ENCODE measurements at places on chromosomes 4 and X.

DNA sequence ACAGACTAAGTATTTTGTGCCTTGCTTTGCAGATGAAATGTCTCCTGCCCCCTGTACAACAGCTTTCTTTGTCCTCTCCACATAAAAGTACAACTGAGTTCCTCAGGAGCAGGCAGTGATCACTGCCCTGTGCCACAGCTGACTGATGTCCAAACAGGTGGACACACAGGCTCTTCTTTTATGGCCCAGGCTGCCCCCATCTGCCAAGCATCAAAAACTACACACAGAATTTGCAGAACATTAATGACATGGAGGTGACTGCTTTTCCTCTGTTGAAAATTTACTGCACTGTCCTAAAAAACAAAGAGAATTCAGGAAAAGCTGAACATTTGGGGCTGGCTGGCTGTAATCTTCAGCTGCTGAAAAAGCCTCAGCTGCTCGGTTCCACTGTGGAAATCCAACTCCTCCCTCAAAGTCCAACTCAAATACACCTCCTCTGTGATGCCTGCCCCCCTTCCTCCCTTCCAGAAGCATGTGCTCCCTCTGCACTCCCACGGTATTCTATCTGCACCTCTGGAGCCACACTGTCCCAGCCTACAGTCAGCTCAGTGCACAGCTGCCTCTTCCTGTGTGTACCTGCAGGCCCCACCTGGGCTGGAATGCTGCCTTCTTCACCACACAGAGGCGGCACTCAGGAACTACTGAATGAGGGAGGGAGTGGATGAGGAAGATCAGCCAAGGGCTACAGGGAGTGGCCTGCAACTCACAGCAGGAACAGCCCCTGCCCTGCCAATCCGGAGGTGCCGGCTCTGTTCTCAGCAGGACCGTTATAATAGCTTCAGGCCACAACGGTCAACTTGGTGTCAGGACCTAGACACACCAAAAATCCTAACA is 10.3 kb downstream of the AFAP1 start:
- DNase-seq: peak; percentile 61

- DNase-seq: no peak
Observed at GRCh38 chrX:32741910-32742309, 469.4 kb downstream of the DMD start.

GRCh38 chrX:120281761-120282160 is 29.5 kb downstream of the TMEM255A start:
- DNase-seq: no peak

GRCh38 chrX:153765138-153766079 is 1.4 kb downstream of the PLXNB3 start:
- no peak for DNase-seq

GRCh38 chr4:138558886-138559285 is 316.7 kb upstream of the SLC7A11 start:
- DNase-seq: no peak

GRCh38 chr4:184477201-184477999 is 3.0 kb upstream of the IRF2 start:
- DNase-seq: no peak

DNA sequence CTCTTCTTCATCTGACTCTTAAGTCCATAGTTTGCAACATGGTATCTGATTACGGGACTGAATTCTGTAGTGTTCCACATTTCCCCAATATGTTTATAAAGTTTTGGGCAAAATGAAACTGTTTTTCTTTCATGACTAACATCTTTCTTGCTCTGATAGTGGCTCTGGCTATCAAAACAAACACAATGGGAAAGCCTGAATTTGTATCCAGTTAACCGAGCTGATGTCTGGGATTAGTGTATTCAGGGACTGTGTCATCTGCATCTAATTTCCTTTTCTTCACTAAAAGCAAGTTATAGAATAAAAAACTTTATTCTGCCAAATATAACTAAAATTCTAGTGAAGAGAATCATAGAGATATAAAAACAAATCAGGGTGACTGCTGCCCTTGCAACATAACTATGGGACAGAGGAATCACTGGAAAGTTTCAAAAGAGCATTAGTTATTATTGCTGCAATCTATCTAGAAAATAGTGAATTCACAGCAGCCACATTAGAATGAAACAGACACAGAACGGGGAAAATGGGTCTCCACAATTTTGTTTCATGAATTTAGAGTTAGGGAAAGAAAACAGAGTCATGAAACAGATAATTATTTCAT is 61.3 kb downstream of the ANTXR2 start:
- no peak for DNase-seq

GRCh38 chr4:86977621-86978184 is 42.9 kb downstream of the AFF1 start:
- peak; percentile 57 for DNase-seq

- DNase-seq: no peak
Observed at GRCh38 chr4:48629458-48629857, 139.4 kb downstream of the ZAR1 start.

DNA sequence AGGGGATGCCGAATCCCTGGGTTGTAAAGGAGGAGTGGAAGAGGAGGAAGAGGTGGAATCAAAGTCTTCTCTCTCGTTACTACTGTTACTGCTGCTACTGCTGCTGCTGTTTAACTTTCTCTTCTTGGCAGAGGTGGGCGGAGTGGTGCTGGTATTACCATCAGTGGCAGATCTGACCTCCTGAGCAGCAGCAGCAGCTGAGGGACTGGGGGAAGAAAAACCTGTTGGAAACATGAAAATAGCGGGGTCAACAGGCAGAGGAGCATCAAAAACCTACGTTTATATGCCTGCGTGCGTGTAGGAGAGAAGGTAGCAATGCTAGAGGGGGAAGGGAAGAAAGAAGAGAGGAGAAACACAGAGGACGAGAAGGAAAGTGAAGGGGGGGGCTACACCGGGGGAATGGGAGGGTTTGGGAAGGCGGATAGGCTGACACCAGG is 339 bp downstream of the CUL4B start:
- no peak for DNase-seq

DNA sequence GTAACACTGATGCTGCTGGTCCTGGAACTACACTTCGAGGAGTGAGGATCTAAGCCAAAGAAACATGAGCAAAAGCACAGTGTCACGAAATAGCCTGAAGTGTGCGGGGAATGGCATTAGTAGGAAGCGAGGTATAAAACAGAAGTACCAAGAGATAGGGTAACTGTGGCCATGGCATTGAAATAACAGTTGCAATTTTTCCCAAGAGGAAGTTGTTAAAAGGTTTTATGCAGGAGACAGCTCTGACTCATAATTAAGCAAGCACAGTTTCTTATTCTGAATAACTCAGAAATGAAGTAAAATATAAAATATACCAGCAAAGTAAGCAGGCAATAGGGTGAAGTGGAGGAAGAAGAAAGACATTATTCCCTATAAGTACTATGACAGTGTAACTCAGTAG is 90.3 kb upstream of the TMEM150C start:
- no peak for DNase-seq

GRCh38 chrX:112642349-112642748 is 37.4 kb downstream of the LHFPL1 start:
- DNase-seq: no peak

DNA sequence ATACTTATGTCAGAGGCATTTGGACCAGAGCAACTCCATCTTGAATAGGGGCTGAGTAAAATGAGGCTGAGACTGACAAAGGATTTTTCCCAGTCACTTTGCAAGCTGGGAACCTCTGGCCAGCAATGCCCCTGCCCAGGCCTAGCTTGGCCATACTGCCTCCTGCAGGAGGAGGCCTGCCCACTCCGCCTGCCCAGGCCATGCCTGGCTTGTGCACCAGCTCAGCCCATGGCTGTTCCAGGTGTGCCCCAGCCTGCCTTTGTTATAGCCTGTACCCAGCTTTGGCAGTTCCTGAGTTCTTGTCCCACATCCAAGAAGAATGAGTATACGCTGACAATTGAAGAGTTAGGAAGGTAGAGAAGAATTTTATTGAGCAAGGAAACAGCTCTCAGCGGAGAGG is 176.1 kb downstream of the AASDH start:
- DNase-seq: no peak
